ENCODE measurements at places on chromosomes 12 and 14. TPM values are rescaled to one million over a fixed set of nuclear protein-coding genes. Genes with fewer than 3 reads are reported as not detected.

Gene KRT79
- not detected for polyA plus RNA-seq

Gene PPM1H
- polyA plus RNA-seq, result 29.5 TPM

DNA sequence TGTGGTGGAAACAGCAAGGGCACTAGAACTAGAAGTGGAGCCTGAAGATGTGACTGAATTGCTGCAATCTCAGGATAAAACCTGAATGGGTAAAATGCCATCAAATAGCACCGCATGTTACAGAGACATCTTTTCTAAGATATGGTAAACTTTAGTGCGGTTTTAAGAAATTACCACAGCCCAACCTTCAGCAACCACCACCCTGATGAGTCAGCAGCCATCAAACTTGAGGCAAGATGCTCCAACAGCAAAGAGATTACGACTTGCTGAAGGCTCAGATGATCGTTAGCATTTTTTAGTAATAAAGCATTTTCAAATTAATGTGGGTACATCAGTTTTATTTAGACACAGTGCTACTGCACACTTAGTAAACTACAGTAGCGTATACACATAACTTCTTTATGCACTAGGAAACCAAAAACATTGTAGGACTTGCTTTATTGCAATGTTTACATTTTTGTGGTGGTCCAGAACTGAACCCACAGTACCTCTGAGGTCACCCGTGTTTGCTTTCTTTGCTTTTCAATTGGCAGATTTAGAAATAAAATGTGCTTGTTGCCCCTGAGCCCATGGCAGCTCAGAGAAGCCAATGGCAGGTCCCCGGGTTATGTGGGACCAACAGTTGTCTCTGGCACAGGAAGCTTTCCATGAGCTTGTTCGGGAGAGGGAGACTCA, 15.9 kb downstream of the GOLGA3 start:
- no peak for DNase-seq

GRCh38 chr12:6946033-6946919, 2.5 kb downstream of the C12orf57 start:
- DNase-seq, result peak; percentile 82

DNA sequence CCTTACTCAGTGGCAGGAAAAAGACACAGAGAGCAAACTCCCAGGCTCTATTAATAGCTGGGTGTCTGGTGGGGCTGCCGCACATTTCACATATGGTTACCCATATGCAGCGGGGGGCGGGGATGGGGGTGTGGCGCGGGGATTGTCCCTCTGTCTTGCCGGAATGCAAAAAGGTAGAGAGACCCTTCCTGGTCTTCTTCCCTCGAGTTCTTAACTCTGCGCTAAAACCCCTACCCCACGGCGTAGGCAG, 1.7 kb downstream of the PRMT8 start:
- DNase-seq, result no peak

DNA sequence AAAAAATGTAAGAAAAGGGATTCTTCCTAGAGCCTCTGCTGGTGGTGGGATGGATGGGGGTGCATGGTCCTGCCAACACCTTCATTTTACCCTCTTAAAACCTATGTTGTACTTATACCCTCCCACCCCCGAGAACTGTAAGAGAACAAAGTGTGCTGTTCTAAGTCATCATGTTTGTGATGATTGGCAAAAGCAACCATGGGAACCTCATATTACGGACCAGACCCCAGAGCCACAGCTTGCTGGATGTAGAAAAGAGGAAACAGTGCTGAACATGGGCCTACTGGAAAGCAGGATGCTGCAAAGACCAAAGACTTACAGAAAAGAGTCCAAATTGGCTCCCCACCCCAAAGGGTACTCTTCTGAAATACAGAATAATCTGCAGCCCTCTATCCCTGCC, 311.2 kb downstream of the DUSP6 start:
- DNase-seq, result no peak

DNA sequence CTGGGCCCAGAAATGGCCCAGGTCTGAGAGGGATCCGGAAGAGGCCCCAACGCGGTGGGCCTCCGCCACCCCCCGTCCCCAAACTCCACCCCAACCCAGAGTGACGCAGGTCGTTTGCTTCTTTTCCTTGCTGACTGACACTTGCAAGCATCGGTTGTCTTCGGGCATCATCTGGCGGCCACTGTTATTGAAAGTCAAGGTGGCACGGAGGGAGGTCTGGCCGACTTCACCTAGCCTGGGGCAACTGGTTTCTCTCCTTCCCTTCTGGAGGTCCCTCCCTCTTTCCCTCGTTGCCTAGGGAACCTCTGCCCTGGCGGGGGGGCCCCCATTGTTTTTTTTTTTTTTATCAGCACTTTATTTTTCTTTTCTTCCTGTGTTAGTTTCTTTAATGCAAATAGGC, 241.8 kb downstream of the ALG10 start:
- no peak for DNase-seq

Data from left kidney (tissue), 8 donors.